Retinal pigment epithelial cell (primary cell): ENCODE measurements at places on chromosomes 16 and 17.

DNA sequence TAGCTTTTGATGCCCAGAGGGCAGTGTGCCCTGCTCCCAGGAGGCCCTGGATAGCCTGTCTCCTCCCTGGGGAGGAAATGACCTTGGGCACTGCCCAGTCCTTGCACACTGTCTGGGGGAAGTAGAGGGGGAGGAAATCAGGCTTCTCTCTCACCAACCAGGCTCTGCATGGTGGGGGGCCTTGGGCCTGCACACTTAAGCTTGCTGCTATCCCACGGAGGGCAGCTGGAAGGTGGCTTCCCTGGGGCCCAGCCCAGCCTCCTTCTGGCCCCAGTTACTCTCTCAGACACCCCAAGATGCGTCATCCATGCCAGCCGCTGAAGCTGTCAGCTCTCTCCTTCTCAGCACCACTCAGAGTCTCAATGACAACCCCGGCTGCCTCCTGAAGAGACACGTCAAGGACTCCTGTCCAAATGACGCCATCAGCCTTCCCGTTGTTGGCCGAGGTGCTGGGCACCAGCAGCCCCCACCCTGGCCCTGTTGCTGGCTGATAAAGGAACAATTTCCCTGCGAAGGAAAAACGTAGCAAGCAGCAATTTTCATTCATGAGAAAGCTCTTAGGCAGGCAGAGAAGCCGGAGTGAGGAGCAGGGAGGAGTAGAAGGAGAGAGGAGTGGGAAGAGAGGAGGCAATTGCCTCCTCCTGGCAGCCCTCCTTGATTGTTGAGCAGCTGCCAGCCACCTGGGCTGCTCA lies 95.5 kb downstream of the SDK2 start:
- DNase-seq, result no peak

GRCh38 chr16:14527411-14528044 lies 102.5 kb downstream of the PARN start:
- no peak for DNase-seq

DNA sequence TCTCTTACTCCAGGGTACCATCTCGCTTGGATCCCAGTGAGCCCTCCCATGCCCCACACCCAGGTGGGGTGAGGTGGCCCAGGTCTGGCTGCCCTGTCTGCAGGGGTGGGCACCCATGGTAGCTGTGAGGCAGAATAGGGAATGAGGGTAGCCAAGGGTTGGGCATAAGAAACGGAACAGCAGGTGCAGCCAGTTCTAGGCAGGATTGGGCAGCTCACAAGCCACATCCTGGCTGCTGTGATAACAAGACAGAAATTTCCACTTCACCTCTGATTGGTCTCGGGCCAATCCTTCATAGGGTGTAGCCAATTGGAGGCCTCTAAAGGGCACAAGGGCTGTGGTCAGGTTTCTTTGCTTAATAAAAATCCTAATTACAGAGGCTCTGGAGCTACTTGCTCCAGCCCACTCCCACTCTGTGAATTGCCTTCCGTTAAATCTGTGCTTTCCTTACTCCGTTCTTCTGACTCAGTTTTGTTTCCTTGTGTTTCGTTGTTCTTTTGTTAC lies 1.5 kb upstream of the ARHGDIG start:
- DNase-seq, result peak; percentile 39

- no peak for DNase-seq
These were observed at the start of gene RIPOR1 for GRCh38 chr16:67528222-67528869. TSS of gene RIPOR1 (plus strand) at chr16:67528829. CDS start at chr16:67538447, 9,618 bp downstream.

DNA sequence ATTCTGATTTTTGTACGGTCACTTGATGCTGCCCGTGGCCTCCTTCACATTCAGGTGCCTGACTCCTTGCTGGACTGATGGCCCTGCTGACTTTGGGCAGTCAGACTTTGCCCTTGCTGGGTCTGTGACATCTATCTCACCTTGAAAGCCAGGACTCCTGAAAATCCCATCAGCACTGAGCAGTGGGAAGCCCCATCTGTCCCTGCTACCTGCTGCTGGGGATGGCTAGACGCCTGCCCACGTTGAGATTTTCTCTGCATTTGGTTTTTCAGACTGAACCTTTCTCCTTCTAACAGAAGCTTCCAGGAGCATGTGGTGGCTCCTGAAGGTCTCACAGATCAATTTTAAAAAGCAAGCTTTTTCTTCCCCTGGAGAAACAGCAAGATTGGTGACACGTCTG lies 10.2 kb upstream of the ZNF18 start:
- DNase-seq, result no peak

GRCh38 chr16:64202571-64202970 lies 919.3 kb downstream of the CDH11 start:
- no peak for DNase-seq

- peak; percentile 79 for DNase-seq
These were observed 5.4 kb downstream of the HELZ start for GRCh38 chr17:67239597-67239996.

GRCh38 chr17:75697651-75698291 lies 23.5 kb upstream of the ITGB4 start:
- no peak for DNase-seq

DNA sequence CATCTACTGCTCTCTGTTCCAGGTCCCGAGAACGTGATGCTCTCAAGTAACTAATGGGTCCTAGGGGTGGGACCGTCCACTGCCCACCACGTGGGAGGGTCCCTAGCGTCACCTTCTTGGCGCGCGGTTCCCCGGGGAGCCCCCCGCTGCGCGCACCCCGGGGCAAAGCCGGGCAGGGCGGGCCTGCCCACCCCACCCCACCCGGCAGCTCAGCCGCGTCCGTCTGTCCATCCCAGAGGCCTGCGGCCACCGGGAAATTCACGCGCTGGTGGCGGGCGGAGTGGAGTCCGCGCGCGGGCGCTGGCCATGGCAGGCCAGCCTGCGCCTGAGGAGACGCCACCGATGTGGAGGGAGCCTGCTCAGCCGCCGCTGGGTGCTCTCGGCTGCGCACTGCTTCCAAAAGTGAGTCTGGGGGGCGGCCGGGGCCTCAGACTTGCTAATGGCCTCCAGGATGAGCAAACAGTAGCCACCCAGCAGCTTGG lies 494 bp downstream of the PRSS41 start:
- DNase-seq, result no peak

- no peak for DNase-seq
These were observed 10.2 kb downstream of the MYO19 start for GRCh38 chr17:36524428-36524876.
